A172 (cell line): ENCODE measurements at places on chromosomes 7 and 10. TPM values are rescaled to one million over a fixed set of nuclear protein-coding genes. Genes with fewer than 3 reads are reported as not detected.

The PAOX gene
- total RNA-seq = 5.3 and 6.1 TPM in 2 replicates

The NPM3 gene
- 65.5 and 96.9 TPM in 2 replicates for total RNA-seq

- DNase-seq = no peak
These were observed 237.8 kb downstream of the ZWINT start for GRCh38 chr10:56123247-56123646.

- DNase-seq = no peak
These were observed 65.1 kb upstream of the ADARB2 start for GRCh38 chr10:1802413-1802812.

DNA sequence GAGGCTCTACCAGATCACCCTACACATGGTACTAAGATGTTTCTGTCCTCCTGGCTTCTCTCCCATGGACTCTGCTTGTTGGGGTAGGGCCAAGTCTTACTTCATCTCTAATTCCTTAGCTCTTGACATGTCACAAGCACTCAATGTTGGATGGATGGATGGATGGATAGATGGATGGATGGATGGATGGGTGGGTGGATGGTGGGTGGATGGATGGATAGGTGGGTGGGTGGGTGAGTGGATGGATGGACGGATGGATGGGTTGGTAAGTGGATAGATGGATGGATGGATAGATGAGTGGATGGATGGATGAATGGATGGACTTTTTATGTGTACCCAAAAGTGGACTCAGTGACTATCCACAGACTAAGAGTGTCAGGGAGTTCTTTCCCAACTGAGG lies 28.5 kb downstream of the HSPA12A start:
- DNase-seq = no peak

The SPDYE2B gene
- total RNA-seq = not detected in 2 replicates

The BHLHA15 gene
- not detected in 2 replicates for total RNA-seq

- DNase-seq = peak; percentile 37
These were observed 41.4 kb downstream of the GNA12 start for GRCh38 chr7:2802504-2803341.

- no peak for DNase-seq
These were observed 215.4 kb downstream of the COBL start for GRCh38 chr7:51101111-51101757.

DNA sequence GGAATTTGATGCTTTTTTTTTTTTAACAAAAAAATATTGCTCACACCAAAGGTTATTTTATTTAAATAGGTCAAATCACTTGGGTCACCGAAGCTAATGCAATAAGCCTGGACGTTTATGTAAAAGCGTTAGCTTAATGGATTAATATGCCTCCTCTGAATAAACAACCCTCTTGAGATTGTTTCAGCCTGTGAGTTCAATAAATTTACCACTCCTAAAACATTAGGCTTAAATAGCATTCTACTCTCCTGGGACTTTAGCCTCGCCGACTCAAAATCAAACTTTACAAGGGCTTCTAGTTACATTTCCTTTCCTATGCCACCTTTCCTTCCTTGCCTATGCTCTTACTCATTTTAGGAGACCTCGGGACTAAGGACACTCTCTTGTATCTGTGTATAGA lies 79.3 kb downstream of the DNAJB9 start:
- no peak for DNase-seq

The NANOS1 gene
- 1.3 TPM in 2 replicates for total RNA-seq
